Frontal cortex (tissue), 4 donors: ENCODE measurements at places on chromosomes 2 and 18.

DNA sequence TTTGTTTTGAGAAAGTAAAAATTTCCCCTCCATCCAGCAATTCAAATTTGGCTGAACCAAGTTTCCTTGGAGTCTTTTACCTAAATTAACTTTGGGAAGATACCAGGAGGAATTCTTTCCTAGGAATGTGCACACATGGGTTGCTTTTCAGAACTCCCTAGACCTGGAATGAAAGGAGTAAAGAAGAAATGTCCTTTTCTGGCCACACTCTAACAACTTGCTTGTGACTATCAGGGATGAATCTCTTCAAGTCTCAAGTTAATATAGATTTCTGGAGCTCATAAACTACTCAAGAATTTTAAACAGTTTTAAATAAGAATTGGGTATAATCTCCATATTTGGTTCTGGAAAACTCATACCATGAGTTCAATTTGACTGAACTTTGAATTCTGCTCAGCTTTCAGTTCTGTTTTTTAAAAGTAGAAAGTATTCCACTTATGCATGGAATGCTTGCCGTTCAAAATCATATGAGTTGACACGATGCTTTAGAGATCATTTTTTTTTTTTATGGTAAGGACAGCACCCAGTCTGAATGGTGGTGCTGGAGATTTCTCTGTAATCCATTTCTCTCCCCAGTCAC, 7.7 kb downstream of the RASGRP3 start:
- no peak for DNase-seq

GRCh38 chr18:69838620-69839411, 108.9 kb downstream of the CD226 start:
- no peak for DNase-seq

DNA sequence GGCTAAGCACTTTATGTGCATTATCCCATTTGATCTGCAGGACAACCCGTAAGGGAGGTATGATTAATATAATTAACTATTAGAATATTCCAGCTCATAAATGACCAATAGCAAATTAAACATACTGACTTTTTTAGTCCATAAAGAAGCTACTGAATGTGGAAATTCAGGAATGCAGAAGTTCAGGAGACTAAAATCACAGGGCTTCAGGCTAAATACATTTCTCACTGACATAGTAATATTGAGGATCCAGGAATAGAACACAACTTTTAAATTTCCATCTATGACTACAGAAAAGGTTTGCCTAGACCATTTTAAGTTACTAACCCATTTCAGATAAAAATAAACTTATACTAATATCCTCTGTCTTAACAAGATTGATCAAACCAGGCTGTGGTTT, 97.4 kb upstream of the CCDC195 start:
- DNase-seq, result no peak

GRCh38 chr2:219969508-219969907, 342.1 kb downstream of the SLC4A3 start:
- no peak for DNase-seq

DNA sequence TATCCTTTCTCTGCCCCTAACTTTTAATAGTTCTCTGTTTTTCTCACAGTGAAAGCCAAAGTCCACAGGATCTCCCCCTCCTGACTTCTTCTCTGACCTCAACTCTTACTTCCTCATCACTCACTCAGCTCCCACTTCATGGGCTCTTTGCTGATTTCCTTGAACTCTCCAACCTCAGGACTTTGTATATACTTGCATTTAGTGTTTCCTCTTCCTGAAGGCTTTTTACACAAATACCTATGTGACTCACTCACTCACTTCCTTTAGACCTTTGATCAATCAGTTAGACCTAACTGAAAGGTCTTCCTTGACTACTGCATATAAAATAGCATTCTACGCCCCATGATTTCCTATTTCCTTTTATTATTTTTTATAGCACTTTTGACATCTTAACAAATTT, 233.1 kb upstream of the MEX3C start:
- DNase-seq, result no peak

GRCh38 chr2:101307503-101307902, 998 bp downstream of the RNF149 start:
- DNase-seq, result no peak

DNA sequence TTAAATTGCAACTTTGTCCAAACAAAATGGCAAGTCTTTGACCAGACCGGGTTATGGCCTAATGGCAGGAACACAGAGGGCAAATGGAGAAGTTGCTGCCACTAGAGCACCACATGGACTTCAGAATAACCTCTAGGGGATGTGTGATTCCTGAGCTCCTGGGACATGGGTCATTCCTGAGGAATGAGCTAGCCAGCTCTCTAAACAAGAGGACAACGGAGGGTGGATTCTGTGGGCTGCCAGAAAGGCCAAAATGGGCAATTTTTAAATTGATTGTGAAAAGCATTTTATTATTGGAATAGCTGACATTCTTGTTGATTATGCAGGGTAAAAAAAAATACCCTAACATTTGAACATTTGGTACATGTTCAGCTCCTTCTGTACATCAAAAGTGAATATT, 109.8 kb upstream of the FZD5 start:
- DNase-seq, result no peak

DNA sequence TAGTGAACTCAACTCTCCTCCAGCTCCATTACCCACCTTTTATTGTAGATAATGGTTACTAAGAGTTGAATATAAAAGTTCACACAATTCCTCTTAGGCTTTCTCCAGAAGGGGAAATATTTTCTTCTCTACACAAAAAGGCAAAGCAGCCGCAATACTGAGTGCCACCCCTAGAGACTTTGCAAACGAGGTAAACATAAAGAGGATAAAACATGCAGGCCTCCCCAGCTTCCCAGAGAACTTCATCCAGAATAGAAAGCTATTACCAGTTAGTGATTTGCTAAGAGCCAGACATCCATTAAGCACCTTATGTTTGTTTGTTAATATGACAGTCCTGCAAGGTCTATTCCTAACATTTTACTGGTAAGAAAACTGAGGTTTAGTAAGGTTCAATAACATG, 17.4 kb downstream of the ZNF521 start:
- no peak for DNase-seq

- no peak for DNase-seq
Observed at GRCh38 chr18:48136827-48137373, 206.4 kb upstream of the SMAD2 start.

- no peak for DNase-seq
Observed at GRCh38 chr2:206083602-206084438, 2.2 kb downstream of the INO80D start.

DNA sequence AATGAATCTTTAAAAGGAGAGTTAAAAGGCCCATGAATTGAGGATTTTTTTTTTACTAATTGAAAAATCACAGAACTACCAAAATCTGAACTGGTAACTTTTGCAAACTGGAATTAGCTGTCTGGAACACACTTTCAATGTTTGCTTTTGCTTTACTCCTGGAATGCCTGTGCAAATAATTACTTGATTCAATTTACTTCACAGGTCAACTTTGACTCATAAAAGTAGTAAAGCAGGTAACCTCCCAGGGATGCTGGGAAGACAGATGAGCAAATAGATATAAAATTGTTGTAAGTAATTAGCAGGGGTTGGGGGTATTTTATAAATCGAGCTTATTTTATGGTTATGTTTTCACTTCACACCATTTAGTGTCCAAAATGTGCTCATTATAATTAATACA, 398.3 kb upstream of the HNRNPA3 start:
- DNase-seq, result no peak

DNA sequence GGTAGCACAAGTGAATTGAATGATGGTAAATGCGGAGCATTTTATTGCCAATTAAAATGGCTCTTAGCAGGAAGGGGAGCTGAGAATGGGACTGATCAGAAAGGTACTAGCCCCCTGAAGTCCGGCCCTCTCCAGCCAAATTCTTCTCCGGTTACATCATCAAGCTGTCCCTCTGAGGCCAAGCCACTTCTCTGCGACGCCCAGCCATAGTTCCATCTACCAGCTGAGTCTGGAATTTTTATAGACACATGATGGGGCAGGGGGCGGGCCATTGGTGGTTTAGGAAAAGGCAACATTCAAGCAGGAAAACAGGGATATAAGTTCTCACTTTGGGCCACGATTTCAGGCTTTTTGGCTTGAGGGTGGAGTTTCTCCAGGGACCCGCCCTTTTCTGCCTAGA, 22.7 kb downstream of the RPRM start:
- DNase-seq, result no peak

GRCh38 chr2:39708003-39708402, 42.3 kb downstream of the TMEM178A start:
- no peak for DNase-seq

DNA sequence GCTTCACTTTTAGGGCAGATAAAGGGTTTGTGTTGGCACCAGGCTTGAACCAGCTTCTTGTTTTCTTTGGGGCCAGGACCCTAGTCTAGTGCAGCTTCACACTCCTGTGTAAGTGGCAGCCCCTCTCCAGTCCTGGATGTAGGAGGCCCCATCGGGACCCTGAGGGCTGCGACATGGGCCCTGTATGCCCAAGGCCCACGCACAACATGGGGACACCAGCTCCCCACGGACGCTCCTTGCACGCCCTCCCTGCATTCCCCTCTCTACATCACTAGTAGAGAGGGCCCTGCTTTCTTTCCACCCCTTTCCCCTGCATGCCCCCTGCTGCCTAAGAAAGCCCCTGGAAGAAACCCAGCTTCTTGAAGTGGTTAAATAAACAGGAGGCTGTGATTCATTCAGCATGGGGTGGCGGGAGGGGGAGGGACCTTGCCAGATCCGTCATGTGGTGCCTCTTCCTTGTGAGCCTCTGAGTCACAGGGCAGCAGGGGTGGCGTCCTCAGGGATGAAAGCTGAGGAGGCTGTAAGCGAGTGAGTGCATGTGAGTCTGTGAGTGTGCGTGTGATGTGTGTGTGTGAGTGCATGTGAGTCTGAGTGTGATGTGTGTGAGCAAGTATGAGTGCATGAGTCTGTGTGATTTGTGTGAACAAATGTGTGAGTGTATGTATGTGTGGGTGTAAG, 42.5 kb downstream of the COPS8 start:
- peak; percentile 22 for DNase-seq

- no peak for DNase-seq
Observed at GRCh38 chr2:114769110-114769509, 326.7 kb downstream of the DPP10 start.

- DNase-seq, result no peak
Observed at GRCh38 chr18:58025205-58025604, 18.8 kb upstream of the NEDD4L start.

DNA sequence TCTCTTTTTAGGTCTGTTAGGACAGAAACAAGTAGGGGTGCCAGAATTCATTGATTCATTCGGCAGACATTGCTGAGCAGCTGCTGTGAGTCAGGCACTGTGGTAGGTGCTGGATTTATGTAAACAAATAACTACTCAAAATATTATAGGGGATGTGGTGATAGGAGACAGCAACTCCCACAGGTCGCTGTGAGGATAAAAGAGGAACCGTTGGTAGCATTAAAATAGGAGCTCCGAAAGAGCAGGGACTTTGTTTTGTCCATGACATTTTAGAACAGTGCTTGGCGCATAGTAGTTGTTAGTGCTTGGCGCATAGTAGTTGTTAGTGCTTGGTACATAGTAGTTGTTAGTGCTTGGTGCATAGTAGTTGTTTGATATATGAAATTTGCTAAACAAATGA, 29.2 kb downstream of the ATP6V1C2 start:
- DNase-seq, result no peak

DNA sequence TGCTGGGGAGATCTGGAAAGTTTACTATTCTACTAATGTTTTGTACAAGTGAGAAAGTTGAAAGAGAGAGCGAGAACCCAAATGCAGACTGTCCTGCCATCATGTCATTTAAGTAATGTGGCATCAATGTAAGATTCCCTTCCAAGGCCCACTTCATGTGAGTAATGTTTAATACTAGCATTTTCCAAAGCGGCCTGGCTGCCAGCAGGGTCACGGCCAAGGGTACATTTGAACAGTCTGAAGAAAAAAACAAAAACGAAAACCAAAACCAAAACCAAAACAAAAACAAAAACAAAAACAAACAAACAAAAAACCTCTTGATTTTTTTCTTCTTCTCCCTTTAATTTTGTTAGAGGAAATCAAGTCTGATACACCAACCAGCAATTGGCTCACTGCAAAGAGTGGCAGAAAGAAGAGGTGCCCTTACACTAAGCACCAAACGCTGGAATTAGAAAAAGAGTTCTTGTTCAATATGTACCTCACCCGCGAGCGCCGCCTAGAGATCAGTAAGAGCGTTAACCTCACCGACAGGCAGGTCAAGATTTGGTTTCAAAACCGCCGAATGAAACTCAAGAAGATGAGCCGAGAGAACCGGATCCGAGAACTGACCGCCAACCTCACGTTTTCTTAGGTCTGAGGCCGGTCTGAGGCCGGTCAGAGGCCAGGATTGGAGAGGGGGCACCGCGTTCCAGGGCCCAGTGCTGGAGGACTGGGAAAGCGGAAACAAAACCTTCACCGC, 2.2 kb downstream of the HOXD10 start:
- DNase-seq, result no peak

DNA sequence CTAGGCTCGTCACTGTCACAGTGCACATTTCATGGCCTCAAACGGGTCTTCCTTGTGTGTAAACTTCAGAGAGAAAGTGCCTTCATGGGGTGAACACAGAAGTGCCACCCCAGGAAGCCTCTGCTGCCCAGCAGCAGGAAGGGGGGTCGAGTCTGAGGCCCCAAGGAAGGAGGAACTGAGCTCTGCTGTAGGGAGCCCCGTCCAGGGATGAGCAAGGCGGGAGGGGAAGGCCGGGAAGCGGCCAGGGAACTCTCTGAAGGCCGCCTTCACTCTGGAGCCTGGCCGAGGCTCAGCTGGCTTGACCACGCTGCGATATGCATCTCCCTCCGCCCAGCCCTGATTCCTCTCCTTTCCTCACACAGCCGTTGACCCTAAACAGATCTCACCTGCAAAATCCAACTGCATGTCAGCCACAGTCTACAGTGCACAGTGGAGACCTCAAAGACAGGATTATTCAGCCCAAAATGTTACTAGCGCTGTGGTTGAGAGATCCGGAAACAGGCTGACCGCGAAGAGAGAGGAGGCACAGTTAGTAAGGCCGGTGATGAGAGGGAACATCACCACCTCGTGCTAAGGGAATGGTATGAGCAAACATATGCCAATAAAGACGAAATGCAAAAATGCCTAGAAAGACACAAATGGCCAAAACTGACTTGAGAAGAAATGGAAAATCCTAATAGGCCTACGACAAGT, 34.2 kb upstream of the CTDP1 start:
- no peak for DNase-seq

GRCh38 chr18:39424261-39424660, 1858.7 kb upstream of the CELF4 start:
- DNase-seq, result no peak

GRCh38 chr18:78620326-78620725, 359.3 kb upstream of the SALL3 start:
- no peak for DNase-seq

DNA sequence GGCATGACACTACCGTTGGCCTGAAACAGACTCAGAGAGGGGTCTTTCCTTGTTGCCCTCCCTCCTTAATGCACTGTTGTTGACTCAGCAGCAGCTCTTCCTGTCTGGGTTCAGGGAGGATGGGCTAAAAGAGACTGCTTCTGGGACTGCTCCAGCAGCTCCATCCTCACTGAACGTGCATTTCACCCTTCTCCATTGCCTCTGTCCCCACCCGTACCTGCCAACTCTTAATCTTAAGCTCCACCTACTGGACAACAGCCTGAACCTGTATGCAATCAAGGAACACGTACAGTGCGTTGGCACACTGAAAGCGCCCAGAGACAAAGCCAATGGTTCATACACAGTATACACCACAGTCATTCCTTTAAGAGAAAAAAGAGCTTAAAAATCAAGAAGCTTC, 230.8 kb upstream of the RAB6C start:
- DNase-seq, result no peak

GRCh38 chr2:241445426-241445825, 63.0 kb downstream of the STK25 start:
- no peak for DNase-seq

- no peak for DNase-seq
Observed at GRCh38 chr2:239870863-239871262, 154.3 kb downstream of the NDUFA10 start.

- no peak for DNase-seq
Observed at GRCh38 chr2:203689426-203690116, 16.9 kb upstream of the CD28 start.
